GM23338 (cell line): ENCODE measurements at places on chromosomes 3 and 15. TPM values are rescaled to one million over a fixed set of nuclear protein-coding genes. Genes with fewer than 3 reads are reported as not detected.

DNA sequence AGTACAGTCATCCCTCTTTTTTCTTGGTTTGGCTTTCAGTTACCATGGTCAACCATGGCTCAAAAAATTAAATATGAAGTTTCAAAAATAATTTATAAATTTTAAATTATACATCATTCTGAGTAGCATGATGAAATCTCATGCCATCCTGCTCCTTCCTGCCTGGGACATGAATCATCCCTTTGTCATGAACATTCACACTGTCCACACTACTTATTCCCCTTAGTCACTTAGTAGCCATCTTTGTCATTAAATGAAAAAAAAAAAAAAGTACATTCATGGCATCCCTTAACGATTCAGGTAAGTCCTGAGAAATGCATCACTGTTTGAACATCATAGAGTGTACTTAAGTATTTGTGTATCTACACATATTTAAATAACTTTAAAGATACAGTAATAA, 1046.3 kb downstream of the ROBO2 start:
- no peak overlapping the region for H3K27ac ChIP-seq
- H3K4me1 ChIP-seq: no peaks in the 10 kb centered on the region
- H3K27me3 ChIP-seq: no peaks in the 10 kb centered on the region
- no peaks in the 10 kb centered on the region for H3K36me3 ChIP-seq
- H3K4me3 ChIP-seq: no peak overlapping the region
- no peak for DNase-seq

DNA sequence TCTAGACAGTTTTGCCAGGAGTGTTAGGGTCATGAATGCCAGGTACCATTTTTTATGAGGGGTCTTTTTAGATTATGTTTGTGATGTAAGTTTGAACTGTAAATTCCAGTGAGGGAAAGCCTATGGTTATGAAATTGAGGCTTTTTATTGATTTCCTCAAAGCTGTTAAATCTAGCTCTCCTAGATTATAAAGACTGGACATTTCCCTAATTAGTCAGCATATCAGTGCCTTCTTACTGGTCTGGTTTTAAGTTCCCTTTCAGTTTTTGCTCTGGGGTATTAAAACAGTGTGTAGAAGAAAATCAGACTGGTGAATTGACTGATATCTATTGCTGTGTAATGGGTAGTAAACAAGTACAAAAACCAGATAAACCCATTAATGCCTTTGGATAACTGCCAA, 39.2 kb downstream of the LRRC49 start:
- DNase-seq: no peak
- no peaks in the 10 kb centered on the region for H3K4me1 ChIP-seq
- H3K27me3 ChIP-seq: no peaks in the 10 kb centered on the region
- H3K27ac ChIP-seq: no peak overlapping the region
- H3K36me3 ChIP-seq: no peaks in the 10 kb centered on the region

- H3K27ac ChIP-seq: no peak overlapping the region
Measured at GRCh38 chr15:96372554-96372953, 42.1 kb downstream of the NR2F2 start.

GRCh38 chr3:133934073-133934970, 38.6 kb upstream of the RAB6B start:
- no peak for DNase-seq
- H3K27me3 ChIP-seq: no peaks in the 10 kb centered on the region
- H3K4me1 ChIP-seq: no peaks in the 10 kb centered on the region

TIMP4 gene
- polyA plus RNA-seq: 6.7 and 6.9 TPM in 2 replicates

DNA sequence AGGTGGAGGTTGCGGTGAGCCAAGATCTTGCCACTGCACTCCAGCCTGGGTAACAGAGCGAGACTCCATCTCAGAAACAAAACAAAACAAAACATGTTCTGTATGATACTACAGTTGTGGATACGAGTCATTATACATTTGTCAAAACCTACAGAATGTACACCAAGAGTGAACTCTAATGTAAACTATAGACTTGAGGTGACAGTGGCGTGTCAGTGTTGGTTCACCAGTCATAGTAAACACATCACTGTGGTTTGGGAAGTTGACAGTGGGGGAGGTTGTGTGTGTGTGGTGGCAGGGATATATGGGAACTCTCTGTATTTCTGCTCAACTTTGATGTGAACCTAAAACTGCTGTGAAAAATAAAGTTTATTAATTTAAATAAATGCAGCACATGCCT, 33.0 kb upstream of the GNB5 start:
- H3K4me3 ChIP-seq: no peak overlapping the region
- DNase-seq: no peak
- H3K36me3 ChIP-seq: peaks cover 40% of the 10 kb centered on the region
